A673 (cell line): ENCODE measurements at places on chromosomes 5 and 9.

GRCh38 chr5:62684310-62684709, 105.7 kb downstream of the LRRC70 start:
- no peak for DNase-seq

DNA sequence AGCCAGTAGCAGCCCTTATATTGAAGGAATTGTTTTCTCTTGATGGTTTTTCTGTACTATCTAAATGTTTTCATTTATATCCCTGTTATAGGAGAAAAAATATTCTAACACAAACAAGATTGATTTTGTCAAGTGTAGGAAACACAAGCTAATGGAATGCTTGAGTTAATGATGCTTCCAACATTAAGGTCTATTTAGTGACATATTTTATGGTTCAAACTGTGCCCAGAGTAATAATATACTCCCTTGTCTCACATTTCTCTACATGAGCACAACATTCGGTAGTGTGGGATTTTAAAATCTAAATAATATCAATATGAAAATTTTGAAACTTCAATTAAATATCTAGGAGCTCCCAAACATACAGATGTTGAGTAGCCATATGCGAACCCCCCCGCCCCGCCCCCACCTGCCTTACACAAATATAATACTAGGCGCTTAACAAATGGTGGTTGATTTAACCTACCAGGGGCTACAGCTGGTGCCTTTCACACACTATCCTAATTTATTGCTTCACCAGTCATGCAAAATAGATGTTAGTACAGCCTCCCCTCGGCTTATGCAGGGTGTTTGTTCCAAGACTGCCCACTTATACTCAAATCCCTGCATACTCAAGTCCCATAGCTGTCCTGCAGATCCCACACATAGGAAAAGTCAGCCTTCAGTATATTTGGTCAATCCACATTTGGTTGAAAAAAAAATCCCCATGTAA, 124.1 kb upstream of the ACO1 start:
- no peak for DNase-seq

DNA sequence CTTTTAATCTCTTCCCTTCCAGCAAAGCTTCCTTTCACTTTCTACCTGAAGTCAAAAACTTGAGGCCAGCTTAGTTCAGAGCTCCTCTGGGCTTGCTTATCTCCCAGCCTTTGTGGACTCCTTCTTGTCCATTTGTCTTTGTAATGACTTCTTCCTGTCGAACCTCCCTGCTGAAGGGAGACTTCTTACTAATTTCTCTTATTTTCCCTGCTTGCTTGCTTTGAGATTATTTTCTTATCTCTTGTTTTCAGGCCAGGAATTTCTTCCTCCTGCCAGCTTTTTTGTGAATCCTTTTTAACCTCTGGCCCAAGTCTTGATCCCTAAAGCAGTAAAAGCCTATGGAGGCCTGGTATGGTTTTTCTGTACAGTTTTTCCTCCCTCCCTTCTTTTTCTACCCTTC, 46.8 kb upstream of the DHFR start:
- DNase-seq: no peak

DNA sequence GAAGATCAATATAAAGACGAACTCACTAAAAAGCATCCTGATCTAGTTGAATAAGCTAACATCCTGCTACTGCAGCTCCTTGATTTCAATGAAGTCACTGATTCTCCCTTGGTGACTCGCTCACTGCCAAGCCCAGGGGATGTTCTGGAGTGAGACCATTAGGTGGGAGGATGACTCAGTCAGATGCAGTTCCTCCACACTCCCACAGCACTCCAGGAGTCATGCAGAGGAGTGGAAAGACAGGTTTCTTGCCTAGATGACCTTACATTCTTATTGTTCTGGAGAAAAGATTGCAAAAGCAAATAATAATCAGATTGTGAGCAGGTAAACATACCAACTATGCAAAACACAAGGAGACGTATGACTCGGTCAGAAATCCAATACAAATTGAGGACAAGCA, 15.3 kb downstream of the GCNT4 start:
- peak; percentile 50 for DNase-seq

DNA sequence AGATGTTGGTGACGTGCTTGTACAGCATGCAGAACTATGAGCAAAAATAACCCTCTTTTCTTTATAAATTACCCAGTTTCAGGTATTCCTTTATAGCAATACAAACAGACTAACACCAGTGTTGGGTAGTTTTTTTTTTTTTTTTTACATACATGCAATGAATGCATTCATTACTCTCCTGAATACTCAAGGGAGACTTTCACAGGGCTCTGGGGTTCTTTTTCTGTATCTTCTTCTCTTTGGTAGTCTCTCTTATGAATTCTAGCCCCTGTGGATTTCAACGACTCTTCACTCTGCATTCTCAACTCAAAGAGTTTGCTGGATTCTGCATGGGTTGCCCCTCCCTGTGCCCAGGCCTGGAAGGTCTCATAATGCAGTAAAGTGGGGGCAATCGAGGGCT, 27.8 kb downstream of the PTTG1 start:
- no peak for DNase-seq

DNA sequence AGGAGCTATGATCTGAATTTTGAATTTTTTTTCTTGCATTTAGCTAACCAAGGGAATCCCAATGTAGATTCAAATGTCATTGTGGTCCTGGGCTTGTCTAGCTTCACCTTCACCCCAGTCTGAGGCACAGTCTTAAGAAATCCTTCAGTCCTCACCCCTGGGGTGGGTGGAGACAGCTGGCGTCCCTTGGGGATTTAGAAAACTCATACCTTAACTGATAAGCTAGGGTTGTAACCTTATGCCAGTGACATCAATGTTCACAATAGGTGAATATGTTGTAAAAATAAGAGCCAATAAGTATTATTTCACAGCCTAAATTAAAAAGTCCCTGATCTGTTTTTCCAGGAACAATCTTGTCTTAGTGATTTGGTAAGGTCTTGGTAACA, 4.6 kb downstream of the ISOC1 start:
- DNase-seq: no peak

GRCh38 chr9:131874916-131875670, 135.2 kb upstream of the RAPGEF1 start:
- no peak for DNase-seq

GRCh38 chr5:2642684-2643345, 108.7 kb downstream of the IRX2 start:
- no peak for DNase-seq
